ENCODE measurements at places on chromosomes 11 and 22.

DNA sequence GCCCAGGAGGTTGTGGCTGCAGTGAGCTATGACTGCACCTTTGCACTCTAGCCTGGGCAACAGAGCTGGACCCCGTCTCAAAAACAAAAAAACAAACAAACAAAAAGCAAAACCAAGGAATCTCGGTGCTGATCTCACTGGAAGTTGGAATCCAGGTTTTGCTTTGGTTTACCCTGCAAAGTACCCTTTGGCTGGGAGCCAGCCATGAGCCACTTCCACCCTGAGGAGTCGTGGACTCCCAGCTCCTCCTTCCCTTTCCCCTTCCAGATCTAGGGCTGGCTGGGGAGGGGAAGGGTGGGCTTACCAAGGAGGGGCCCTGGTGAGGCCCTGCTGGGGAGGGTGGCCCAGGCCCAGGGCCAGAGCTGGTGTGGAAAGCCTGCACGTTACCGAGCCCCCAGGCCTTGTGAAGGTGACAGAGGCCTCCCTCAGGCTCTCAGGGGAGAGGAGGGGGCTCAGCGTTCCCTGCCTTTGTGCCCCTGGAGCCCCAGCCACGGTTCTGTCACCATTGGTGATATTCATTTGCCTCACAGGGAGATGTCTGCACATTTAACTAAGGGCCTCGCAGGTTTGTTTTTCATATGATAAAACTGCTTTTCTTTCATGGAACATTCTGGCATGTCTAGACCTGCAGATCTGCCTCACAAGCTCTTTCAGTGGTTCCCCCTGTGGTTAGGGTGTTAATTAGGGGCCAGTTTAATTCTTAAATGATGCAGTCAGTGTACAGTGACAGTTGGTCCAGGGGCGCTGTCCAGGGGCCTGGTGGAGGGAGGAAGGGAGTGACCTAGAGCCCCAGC is 29.0 kb downstream of the FBLN1 start:
- DNase-seq, result no peak

GRCh38 chr11:36228689-36229088 is 60.5 kb downstream of the COMMD9 start:
- no peak for DNase-seq

DNA sequence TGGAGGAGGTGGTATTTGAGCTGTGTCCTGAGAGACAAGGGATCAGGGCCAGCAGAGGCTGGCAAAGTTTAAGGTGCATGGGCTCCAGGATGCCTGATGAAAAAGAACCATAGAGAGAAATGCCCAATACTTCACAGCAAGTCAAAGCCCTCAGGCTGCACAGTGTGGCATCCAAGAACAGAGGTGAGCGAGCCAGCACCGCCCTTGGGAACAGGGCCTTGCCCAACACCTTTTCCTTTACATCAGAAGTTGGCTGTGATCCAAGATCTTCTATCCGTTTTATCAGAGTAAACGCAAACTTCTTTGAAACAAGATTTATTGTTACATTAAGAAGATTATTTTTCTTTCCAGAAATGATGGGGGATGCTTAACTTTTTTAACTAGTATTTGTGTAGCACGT is 1.4 kb downstream of the B3GNT6 start:
- DNase-seq, result no peak

GRCh38 chr11:69276165-69276564 is 17.8 kb upstream of the MYEOV start:
- DNase-seq, result no peak

- no peak for DNase-seq
Measured at GRCh38 chr22:38864361-38865191, 7.4 kb downstream of the CBX6 start.

DNA sequence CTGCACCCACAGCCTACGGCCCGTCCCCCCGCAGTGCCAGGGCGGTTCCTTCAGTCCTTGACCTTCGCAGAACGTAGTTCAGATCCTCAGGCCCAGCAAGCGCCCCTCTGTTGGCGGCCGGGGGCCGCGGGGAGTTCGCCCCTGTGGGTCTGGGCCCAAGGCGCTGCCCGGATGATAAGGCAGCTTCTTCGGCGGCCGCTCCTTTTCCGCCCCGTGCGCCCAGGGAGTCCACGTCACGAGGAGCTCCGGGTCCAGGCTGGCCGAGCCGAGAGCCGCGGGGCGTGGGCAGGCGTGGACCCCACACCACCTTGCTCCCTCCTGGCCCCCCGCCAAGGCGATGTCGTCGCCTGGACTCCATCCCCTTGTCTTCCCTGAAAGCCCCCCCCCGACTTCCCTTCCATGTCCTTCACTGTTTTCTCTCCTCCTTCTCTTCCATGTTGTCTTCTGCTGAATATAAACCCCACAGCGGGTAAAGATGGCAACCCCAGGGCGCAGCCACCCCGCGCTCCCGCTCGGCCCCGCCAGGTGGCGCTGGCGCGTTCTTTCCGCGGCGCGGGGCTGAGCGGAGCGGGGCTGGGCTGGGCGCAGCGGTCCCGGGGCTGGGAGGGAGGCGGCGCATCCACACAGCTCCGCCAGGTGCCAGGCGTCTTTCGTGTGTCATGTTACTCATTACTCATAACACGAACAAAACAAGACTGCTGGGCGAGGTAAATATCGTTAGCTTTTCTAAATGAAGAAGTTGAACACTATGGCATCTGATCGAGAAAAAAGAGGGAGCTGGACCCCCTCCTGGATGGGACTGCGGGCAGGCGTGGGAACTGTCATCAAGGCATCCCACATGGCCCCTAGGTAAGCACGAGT is 321.0 kb downstream of the NTM start:
- DNase-seq, result peak; percentile 13

DNA sequence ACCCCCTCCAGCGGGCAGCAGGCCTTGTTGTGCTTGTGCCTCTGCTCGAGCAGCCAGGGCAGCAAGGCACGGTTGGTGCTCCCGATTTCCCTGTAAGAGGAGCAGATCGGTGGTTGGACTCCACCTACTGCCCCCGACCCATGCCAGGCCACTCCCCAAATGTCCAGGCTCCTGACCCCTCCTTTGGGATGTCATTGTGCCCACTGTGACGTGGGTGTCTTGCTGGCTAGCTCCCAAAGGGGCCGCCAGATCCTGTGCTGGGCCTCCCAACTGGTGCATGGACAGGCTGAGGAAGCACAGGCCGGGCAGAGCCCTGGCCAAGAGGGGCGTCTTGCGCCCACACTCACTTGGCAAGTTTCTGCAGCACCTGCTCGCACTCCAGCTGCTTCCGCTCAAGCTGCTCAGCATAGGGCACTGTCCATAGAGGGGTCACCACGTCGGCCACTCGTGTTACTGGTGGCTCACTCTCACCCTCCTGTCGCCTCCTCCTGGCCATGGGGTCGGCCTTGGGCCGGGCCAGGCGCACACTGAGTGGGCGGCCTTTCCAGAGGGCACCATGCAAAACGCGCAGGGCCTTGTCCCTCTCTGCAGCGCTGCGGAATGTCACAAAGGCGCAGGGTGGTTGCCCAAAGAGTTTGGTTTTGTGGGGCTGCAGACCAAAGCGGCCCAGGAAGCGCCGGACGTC is at the start of gene RANBP1:
RANBP1 (plus strand) TSS at position 414 of the 685 bp plus-strand sequence; CDS start at position 495, 81 bp downstream.
- no peak for DNase-seq

DNA sequence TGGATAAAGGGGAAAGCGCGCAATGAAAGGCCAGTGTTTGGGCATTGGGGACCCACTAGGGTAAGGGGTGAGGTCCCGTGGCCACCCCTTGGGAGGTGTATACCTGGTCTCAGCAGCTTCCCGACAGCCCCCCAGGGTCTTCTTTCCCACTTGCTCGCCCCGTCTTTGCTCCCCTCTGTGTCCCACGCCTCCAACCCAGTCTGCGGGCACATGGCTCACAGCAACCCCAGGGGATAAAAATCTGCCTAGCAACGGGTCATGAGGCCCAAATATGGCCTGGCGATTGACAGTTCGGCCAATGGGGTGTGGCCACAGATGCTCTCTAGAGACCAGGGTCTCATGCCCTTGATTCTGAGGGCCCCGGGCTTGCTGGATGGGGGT is 41.6 kb downstream of the AHNAK start:
- no peak for DNase-seq

DNA sequence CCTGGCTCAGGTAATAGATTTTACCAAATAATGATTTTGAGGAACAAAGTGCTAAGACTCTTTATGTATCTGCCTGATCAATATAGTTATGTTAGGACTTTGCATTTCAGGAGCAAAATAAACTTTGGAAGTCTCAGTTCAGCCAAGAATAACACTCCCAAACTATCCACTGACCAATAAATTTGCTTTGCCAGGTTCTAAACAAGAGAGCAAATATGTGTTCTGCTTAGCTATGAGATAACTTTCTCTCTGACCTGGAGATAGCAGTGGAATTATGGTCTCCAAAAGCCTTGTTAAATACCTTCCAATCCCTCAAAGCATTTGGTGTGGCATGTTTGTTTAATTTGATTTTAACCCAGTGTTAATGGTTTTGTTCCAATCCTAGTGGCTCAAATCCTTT is 1541.1 kb downstream of the FAM181B start:
- no peak for DNase-seq

- DNase-seq, result no peak
Measured at GRCh38 chr22:26848244-26848920, 191.0 kb downstream of the MIAT start.

- DNase-seq, result no peak
Measured at GRCh38 chr11:75345455-75346160, 5.9 kb downstream of the ARRB1 start.

DNA sequence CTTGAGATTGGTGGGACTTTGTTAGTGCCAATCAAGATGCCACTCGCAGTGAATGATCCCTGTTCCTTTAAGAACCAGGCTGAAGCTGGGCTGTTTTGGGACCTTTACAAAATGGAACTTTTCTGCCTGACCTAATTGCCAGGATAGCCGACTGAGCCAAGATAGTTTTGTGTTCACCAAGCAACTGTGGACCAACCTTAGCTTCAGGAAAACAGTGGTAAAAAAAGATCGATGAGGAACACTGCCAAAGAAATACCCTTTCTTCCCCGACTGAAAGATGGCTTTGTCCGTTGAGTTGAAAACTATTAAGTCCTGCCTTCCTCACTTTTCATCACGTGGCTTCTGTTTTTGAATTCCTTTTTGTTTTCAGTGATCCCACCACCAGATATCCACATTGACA is 157.9 kb upstream of the SORL1-AS1 start:
- DNase-seq, result no peak

DNA sequence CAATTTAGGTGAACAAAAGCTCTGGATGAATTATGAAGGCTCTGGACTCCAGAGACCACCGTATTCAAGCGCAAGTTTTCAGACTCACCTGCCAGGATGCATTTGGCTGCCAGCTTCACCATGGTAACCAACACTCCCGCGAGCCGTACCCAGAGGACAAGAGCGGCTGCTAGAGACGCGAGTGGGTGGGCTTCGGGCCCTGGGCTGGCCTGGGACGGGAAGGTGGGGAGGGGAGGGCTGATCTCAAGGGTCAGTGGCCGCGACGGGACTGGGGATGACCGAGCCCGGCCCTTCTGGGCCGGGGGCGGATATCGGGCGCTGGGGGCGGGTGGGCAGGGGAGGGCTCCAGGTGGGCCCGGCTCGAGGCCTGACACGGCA is 344 bp downstream of the IFT27 start:
- DNase-seq, result peak; percentile 58

- DNase-seq, result no peak
Measured at GRCh38 chr11:111221208-111221607, 24.3 kb upstream of the POU2AF2 start.

- DNase-seq, result no peak
Measured at GRCh38 chr11:107006076-107006833, 12.0 kb downstream of the GUCY1A2 start.

GRCh38 chr22:42945027-42945426 is 69.9 kb downstream of the PACSIN2 start:
- no peak for DNase-seq

DNA sequence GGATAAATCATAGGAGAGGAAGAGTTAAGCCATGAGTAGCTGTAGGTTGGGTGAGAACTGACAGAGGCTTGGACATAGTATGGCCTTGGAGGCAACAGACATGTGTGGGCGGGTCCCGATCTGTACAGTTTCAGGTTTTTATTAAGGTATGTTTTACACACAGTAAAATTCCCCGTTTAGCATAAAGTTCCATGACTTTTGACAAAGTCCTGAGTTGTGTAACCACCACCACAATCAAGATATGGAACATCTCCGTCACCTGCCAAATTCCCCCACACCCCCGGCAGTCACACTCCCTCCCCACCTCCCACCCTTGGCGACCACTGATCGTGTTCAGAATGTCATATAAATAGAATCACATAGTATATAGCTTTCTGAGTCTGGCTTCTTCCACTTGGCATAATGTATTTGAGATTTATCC is 68.1 kb downstream of the GRIK4 start:
- DNase-seq, result no peak

DNA sequence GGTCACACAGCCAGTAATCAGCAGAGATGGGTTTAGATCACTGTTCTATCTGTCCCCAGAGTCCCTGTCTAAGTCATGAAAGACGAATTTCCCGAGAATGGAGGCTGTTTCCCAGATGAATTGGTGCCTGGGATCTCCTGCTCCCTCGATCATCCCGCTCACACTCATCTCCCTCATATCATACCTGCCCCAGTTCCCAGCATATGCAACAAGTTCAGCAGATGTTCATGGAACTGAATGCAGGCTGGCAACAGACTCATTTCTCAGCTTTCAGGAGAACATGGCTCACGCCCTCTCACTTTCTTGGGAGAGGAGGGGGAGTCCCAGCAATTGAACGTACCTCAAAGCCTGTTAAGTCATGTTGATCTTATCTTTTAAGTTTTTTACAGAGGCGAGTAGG is 22.1 kb downstream of the CD6 start:
- no peak for DNase-seq

- DNase-seq, result peak; percentile 68
Measured at GRCh38 chr22:35299217-35299672, 449 bp upstream of the TOM1 start.

- no peak for DNase-seq
Measured at GRCh38 chr22:35830305-35830704, 112.6 kb downstream of the APOL5 start.

- DNase-seq, result no peak
Measured at GRCh38 chr11:44952082-44952481, 1.4 kb upstream of the TP53I11 start.

DNA sequence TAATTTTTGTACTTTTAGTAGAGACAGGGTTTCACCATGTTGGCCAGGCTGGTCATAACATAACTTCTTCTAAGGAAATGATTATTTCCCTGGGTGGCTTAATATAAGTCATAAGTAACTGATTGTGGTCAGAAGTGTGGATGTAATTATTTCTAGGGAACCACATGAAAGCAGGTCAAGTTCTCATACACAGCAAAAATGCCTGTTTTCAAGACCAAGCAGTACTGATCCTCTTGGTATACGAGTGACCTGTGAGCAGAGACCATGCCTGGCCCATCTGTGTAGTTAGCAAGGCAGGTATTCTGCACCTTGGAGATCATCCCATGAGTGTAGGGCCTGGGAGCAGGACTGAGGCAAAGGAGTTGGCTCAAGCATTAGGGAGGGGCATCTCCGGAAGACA is 32.5 kb upstream of the NUCB2 start:
- no peak for DNase-seq

- no peak for DNase-seq
Measured at GRCh38 chr11:117866526-117866925, 9.9 kb downstream of the FXYD6 start.

DNA sequence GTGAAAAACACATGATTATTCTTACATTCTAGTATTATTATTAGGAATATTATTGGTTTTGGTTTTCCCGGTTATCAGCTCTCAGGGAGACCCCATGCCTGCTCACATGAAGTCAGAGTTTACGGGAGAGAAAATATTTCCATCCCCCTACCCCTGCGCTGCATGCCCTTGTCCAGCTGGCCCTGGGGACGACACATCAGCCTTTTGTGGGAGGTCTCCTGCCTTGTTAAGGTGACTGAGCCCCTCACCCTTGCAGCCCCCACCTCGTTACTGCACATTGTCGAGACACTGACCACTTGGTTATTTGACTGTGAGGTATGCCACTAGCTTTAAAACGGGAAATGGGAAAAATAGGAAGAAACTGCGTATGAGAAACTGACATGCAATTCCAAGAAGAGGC is 63.0 kb downstream of the PARVG start:
- no peak for DNase-seq

GRCh38 chr11:44399968-44400367 is 90.0 kb upstream of the ALX4 start:
- DNase-seq, result no peak
